ENCODE measurements at places on chromosomes 4 and X.

- DNase-seq = no peak
Observed at GRCh38 chr4:168677063-168677462, 180.2 kb downstream of the PALLD start.

DNA sequence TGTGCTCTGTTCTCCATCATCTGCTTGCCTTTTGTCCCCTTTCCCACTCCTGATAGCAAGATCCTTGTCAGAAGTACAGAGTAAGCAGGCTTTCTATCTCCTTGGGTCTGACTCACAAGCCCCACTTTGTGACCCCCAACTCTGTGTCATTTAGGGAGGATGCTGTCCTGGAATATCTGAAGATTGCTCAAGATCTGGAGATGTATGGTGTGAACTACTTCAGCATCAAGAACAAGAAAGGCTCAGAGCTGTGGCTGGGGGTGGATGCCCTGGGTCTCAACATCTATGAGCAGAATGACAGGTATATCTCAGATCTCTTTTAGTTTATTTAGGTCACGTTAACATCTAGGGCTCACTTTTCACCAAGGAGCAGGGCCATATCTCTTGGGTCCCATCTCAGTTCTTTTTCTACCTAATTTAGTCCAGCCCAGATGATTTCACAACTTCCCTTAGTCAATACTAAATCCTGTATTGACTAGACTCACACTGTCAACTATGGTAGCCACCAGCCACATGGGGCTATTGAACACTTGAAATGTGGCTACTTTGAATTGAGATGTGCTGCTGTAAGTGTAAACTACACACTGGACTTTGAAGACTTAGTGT, 64.3 kb downstream of the MSN start:
- DNase-seq = no peak

DNA sequence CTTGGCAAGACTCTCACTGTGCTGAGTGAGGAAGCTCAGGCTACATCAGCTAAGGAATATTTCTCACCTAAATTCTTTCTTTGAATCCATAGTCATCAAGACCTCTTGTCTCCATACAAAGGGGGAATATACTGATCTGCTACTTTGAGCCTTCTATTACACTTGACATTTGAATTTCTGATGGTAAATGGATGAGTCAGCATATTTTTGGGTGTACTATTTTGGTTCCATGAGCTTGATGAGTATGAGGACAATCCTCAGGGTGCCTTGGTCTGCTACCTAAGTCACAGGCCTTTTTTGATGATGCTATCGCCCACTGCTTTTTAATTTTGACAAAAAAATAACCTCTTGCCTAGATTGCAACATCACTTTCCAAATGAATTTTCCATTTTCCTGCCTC, 415.7 kb downstream of the PPP1R2C start:
- DNase-seq = no peak

DNA sequence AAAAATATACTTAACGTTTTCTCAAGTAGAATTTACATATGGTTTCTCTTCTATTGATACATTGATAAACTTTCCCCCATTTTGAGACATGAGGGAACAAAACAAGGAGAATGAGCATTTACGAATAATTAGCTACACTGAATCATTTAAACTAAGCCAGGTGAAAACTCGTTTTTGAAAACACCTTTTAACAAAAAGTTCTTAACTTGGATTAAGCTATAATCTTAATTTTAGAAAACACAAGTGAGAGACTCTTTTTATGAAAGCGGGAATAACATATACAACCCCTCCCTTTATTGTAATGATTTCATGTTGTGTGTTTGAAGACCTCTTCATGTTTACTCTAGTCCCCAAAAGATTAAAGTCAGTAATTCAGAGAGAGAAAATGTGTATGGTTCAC, 20.1 kb downstream of the PDLIM3 start:
- no peak for DNase-seq

GRCh38 chr4:101669138-101669831, 121.2 kb upstream of the BANK1 start:
- no peak for DNase-seq

DNA sequence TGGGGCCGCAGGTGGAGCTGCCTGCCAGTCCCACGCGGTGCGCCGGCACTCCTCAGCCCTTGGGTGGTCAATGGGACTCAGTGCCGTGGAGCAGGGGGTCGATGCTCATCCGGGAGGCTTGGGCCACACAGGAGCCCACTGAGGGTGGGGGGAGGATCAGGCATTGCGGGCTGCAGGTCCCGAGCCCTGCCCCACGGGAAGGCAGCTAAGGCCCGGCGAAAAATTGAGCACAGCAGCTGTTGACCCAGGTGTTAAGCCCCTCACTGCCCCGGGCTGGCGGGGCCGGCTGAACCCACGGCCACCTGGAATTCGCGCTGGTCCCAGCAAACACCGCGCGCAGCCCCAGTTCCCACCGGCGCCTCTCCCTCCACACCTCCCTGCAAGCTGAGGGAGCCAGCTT, 26.1 kb downstream of the VCX2 start:
- DNase-seq = no peak

DNA sequence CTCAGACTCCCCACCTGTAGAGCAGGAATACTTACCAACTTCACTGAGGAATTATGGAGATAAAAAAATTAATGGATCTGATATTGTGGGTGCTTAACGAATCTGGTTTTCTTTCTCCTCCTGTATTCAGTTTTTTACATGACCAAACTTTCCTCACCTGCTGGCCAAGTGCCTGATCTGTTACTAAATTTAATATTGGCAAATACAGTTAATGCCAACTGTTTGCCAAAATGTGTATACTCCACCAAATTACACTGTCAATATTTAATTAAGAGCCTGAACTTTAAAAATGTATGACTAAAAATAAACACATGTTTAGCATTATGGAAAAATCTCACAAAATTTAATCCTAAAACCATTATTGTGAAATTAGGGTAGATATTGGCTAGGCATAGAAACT, 3.3 kb downstream of the PGRMC2 start:
- DNase-seq = no peak

GRCh38 chrX:57817302-57817701, 93.0 kb downstream of the ZXDA start:
- DNase-seq = no peak

DNA sequence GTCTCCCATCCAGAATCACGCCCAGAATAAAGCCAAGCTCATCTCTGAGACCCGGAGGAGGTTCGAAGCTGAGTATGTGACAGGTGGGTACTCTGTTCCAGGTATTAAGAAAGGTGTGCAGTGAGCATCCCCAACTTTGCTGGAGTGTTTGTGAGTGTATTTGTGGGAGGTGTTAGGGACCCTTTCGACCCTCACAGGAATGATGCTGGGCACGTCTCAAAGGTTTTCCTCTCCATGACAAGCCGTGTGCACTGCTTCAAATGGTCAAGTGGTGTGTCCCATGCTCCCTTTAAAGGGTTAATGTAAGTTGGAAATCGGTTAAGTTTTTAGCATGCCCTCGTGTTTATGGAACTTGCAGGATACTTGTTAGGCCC, 442 bp downstream of the MOSPD2 start:
- no peak for DNase-seq

GRCh38 chr4:90715242-90715641, 588.0 kb downstream of the CCSER1 start:
- no peak for DNase-seq

DNA sequence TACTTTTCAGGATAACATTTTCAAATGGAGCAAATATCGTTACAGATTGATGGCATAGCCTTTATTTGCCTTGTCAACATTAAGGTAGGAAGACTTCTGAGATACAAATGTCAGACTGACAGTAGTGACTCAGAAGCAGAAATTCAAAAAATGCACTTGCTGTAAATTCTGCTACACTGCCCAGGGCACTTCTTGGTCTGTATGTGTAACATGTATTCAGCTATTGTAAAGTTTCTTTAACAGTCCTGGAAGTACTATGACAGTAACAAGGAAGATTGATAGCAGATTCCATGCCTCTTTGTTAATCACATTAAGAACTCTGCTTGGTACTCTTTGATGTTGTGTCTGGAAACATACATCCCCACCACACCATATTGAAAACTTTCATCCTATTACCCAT, 69.6 kb upstream of the PCDH18 start:
- no peak for DNase-seq

DNA sequence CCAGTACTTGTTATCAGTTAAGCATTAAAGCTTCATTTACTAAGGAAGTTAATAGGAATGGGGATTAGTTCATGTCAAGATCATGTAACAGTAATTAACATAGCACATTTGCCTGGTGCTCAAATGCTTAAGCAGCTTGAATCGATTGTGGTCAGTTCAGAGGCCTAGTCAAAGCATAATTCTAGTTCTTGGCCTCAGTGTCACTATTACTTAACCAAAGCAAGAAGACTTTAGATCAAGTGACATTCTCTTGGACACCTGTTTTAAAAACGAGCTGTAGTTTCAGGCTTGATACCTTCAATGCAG, 115.2 kb upstream of the BMPR1B start:
- no peak for DNase-seq

DNA sequence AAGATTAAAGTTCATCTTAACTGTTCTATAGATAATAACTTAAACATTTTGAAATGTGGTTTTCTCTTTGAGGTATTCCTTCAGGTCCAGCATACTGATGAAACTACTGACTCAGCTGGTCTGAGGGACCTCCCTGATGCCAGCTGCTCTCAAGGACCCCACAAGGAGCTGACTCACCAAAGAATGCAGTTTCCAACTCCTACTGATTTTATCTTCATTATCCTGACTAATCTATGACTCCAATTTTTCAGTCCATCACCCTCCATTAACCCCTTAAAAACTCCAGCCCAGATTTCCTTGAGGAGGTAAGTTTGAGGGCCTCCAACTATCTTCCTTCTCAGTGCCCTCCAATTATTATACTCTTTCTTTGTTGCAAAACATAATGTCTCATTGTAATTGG, 1.4 kb upstream of the UGT2B4 start:
- no peak for DNase-seq

GRCh38 chr4:10670321-10670720, 14.2 kb downstream of the CLNK start:
- DNase-seq = no peak

- no peak for DNase-seq
Observed at GRCh38 chr4:143230683-143231082, 46.0 kb downstream of the USP38 start.

DNA sequence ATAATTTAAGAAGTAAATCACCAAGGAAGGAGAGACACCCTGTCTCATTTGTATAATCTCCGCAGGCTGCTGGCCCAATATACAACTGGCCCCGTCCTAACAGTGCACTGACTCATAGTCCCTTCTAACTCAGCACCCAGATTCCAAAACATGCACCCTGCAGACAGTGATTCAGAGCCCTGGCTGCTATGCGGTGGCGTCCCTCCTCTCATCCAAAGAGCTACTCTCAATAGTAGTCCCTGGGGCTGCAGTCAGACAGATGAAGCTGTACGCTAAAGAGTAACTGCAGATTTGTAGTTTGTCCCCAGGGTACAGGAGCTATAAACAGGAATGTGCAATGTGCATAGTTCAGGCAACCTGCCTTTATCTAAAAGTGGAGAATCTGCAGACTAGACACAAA, 23.0 kb downstream of the GABRA3 start:
- DNase-seq = no peak

DNA sequence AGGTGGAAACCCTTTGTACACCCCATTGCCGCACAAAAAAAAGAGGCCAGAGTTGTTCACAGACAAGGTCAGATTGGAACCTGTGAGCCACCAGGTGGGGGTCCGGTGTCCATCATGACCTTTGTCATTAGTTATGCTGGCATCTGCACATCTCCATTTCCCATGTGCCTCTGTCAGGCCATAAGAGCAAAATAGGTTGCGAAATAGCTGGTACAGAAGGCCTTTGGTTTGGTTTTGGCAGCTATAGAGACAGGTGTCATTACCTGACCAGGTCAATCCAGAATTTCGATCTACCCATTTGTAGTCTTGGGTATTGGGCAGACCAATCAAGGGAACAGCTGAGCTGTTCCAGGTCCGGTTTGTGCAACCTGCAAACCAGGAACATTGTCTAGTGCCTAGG, 6.6 kb downstream of the ERVMER34-1 start:
- no peak for DNase-seq

DNA sequence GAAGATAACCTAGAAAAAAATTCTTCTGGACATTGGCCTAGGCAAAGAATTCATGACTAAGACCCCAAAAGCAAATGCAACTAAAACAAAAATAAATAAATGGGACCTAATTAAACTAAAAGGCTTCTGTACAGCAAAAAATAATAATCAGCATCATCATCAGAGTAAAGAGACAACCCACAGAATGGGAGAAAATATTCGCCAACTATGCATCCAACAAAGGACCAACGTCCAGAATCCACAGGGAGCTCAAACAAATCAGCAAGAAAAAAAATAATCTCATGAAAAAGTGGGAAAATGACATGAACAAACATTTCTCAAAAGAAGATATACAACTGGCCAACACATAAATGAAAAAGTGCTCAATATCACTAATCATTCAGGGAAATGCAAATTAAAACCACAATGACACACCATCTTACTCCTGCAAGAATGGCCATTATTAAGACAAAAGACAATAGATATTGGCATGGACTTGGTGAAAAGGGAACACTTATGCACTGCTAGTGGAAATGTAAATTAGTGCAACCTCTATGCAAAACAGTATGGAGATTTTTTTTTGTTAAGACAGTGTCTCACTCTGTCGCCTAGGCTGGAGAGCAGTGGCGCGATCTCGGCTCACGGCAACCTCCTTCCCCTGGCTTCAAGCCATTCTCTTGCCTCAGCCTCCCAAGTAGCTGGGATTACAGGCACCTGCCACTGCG, 29.9 kb downstream of the ELF2 start:
- no peak for DNase-seq

GRCh38 chr4:126742048-126742447, 890.7 kb upstream of the INTU start:
- no peak for DNase-seq

DNA sequence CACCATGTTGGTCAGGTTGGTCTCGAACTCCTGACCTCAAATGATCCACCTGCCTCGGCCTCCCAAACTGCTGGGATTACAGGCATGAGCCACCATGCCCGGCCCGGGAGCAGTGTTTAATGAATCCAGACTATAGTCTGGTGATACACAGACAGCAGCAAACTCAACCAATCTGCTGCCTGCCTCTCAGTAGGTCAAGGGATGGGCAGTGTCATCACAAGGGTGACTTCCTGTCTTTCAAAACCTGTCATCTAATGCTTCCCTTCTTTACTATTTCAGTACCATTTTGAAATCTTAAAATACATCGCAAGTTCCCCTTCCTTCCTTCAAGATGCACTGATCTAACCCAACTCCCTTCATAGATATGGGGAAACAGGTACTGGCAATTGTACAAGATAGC, 8.4 kb downstream of the RPL39 start:
- no peak for DNase-seq

DNA sequence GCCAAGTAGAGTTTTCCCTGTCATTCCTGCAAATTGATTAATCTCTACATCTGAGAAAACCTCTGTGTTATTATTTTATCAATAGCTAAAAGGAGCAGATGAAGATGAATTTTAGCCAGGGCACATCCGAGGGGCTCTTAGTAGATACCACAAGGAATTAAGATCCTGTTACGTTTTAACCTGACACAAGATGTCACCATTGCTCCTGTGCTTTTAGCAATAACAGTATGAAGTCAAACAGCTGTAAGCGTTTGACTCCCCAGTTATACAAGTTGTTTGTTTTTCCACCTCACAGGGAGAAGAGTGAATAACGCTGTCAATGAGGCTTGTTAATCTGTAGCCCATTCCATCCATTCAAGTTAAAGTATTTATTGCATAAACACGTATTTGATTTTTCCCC, 76.0 kb upstream of the AP1S2 start:
- no peak for DNase-seq

Data from GOT3 (cell line).